ENCODE measurements at places on chromosomes 12 and 14.
A peak's percentile ranks its signal among the peaks of the same experiment; 100 is the strongest.

- no peak for DNase-seq
Observed at GRCh38 chr14:101895256-101895655, 69.1 kb upstream of the DYNC1H1 start.

DNA sequence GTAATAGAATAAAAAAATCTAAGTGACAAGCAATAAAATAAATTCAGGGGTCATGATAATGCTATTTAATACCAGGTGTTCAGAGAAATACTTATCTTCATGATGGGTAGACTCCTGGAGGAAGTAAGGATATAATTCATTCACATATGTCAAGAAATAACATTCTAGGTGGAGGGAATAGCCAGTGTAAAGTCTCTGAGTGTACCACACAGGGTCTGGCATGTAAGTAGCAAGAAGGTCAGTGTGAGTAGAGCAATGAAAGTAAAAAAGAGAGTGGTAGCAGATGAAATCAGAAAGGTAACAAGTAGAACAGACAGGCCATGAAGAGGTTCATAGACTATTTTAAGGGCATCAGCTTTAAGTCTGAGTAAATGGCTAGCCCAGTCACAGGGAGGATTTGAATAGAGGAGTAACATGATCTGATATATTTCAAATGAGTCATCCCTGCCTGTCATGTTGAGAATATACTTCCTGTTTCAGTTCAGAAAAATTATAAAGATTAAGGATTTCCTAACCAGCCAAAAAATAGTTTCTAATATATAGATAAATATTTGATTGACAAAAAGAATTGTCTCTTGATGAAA is 519.9 kb downstream of the C12orf50 start:
- no peak for DNase-seq

GRCh38 chr14:90986510-90986909 is 73.9 kb downstream of the RPS6KA5 start:
- DNase-seq: no peak

GRCh38 chr14:23020143-23021128 is 10.5 kb upstream of the C14orf93 start:
- DNase-seq: no peak

DNA sequence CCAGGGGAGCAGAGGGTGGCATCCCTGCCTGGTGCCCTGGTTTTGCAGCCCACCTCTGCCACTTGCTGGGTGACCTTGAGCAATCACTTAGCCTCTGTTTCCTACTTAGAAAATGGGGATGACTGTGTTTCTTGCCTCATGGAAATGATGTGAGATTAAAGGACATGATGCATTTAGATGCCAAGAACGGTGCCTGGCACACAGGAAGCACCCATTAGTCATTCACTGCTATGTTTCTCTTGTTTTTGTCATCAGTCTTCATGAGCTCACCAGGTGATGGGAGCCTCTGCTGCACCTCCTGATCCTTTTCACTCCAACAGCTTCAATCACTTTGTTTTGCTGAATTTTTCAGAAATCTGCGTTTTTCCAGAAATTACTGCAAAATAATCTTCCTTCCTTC is 23.6 kb upstream of the ATF1 start:
- DNase-seq: no peak

GRCh38 chr12:82942521-82942920 is 255.8 kb downstream of the TMTC2 start:
- no peak for DNase-seq

- no peak for DNase-seq
Observed at GRCh38 chr12:111443586-111443985, 37.9 kb downstream of the SH2B3 start.

DNA sequence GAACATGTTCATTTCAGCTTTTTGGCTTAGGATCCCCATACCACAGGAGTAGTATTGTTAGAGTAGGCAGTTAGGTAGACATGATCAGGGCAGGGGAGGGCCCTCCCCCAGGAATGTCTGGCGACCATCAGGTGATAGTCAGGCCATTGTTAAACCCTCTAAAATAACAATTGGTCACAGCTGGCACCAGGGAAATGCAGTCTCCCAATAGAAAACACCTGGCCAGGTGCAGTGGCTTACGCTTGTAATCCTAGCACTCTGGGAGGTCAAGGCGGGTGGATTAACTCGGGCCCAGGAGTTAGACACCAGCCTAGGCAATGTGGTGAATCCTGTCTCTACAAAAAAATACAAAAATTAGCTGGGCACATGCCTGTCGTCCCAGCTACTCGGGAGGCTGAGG is 187.1 kb downstream of the MON2 start:
- no peak for DNase-seq

- no peak for DNase-seq
Observed at GRCh38 chr14:55294603-55295002, 23.4 kb downstream of the FBXO34 start.

DNA sequence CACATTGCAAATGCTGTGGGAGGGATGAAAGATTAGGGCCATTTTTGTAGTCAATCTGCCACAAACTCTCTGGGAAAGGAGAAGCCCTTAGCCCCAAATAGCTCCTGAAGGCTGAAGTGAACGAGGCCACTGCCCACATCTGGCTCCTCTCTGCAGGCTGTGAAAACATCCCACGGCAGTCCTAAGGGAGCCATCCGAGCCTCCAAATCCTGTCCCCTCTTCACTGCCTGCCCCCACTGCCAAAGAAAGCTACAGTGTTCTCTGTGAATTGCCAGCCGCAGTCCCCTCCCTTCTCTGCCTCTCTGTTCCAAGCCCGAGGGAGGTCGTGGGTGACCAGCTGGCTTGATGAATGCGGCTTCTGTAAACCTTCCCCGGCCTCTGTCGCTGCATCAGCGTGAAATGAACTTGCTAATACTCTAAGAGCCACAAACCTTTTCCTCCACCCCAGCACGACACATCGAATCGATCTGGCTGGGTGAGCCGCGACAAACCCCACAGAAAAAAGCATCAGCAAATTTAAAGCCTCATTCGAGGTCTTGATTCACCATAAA is 180.7 kb upstream of the NRXN3 start:
- DNase-seq: no peak

DNA sequence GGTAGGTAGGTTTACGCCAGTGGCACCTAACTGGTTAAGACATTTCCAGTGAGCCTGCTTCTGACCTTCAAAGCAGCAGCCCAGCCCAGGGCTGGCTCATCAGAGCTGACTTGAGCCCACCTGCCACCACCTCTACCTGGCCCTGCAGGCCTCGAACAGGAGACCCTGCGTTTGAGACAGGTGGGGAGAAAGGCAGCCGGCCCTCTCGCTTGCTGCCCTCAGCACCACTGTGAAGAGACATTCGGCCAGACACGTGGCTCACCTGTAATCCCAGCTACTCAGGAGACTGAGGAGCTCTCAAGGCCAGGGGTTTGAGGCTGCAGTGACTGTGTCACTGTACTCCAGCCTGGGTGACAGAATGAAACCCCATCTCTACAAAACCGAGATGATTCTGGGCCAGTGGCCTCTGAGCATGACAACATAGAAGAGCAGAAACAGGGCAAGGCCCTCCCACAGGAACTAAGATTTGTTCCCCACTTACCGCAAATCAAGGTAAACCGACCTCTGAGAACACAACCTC is 74.2 kb downstream of the TESC start:
- no peak for DNase-seq

GRCh38 chr12:27652174-27652763 is 44.0 kb upstream of the REP15 start:
- peak; percentile 8 for DNase-seq

DNA sequence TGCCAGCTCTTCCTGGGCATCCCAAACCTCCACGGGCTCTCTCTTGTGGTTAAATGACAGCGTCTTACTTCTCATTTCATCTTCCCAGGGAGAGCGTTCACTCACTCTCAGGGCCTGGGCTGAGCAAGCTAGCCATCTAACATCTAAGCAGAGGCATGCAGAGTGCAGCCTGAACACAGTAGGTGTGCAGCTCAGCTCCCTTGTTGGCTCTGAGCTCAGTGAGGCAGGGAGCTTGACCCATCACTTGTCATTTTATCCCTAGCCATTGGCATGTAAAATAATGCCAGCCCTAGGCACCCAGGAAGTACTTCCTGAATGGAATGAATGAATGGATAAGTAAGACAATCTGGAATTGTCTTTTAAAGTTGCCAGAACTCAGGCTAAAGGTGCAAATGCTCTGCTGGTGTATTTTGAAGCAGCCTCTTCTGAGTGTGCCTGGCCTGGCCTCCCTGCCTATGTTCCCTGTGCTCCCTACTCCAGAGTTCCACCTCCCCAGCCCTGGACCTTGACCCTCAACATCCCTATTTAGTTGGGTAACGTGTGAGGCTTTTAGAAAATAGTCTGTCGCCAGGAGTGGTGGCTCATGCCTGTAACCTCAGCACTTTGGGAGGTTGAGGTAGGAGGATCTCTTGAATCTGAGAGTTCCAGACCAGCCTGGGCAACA is 9.5 kb upstream of the MEG3 start:
- no peak for DNase-seq

DNA sequence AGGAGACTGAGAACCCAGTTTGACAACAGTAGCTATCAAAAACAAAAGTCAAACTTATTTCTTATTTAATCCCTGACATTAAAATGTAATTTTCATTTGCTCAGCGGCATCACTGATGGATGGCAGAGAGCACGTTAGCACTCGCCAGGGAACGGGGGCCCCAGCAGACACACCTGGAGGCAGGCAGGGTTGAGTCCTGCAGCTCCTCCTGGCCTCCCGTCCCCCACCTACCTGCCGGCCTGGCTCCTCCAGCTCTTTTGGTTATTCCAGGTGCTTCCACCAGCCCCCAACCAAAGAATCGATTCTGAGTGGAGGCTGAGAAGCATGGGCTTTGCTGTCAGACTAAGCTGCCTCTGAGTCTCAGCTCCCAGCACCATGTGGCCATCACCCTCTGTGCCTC is 113.6 kb downstream of the PHETA1 start:
- no peak for DNase-seq

GRCh38 chr12:117792877-117793424 is 175.8 kb downstream of the KSR2 start:
- DNase-seq: no peak

DNA sequence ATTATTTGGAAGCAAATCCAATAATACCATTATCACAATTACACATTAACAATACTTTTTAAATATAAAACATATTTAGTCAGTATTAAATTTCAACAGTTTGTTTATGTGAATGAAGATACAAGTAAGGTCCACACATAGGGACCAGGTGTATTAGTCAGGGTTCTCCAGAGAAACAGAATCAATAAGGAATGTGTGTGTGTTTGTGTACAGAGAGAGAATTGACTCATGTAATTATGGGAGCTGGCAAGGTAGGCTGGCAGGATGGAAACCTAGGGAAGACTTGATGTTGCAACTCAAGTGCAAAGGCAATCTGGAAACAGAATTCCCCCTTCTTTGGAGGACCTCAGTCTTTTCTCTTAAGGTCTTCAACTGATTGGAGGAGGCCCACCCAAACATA is 123.2 kb upstream of the OTX2 start:
- DNase-seq: no peak

- DNase-seq: no peak
Observed at GRCh38 chr12:21934173-21934572, 7.1 kb downstream of the ABCC9 start.

- no peak for DNase-seq
Observed at GRCh38 chr14:77025744-77026165, 2.8 kb downstream of the IRF2BPL start.

- no peak for DNase-seq
Observed at GRCh38 chr12:119594399-119594730, 791 bp downstream of the TMEM233 start.

GRCh38 chr14:97978341-97978740 is 1181.2 kb downstream of the VRK1 start:
- DNase-seq: peak; percentile 75

DNA sequence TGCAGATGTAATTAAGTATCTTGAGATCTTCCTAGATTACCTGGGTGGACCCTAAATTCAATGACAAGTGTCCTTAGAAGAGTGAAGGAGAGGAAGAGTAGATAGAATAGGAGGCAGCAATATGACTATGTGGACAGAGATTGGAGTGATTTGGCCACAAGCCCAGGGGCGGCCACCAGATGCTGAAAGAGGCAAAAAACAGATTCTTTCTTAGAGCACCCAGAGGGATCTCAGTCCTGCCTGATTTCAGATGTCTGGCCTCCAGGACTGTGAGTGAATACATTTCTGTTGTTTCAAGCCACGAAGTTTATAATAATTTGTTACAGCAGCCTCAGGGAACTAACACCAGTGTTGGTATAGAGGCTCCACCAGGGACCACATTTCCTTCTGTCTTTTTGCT is 67.3 kb downstream of the DACT1 start:
- no peak for DNase-seq

DNA sequence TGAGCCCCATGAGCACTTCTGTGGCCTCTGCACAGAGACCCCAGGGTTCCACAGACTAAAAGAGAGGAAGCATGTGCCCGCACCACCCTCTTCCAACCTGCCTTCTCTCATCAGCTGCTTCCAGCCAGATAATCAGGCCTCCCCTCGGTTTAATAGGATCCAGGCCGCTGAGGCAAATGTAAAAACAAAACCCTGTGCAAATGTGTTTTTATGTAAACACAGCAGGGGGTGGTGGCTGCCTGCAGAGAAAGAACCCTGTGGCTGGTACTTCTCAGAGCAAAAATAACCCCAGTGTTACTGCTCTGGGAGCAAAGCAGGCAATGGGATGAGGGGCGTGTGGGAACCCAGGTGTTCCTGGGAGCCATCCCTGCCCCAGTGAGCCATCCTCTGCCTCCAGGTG is 46.2 kb downstream of the WSCD2 start:
- DNase-seq: no peak

- DNase-seq: no peak
Observed at GRCh38 chr14:105014032-105014431, 6.9 kb downstream of the CDCA4 start.

- no peak for DNase-seq
Observed at GRCh38 chr12:101743724-101744472, 4.6 kb upstream of the SYCP3 start.

GRCh38 chr14:52700701-52701172 is 5.4 kb upstream of the ERO1A start:
- no peak for DNase-seq

DNA sequence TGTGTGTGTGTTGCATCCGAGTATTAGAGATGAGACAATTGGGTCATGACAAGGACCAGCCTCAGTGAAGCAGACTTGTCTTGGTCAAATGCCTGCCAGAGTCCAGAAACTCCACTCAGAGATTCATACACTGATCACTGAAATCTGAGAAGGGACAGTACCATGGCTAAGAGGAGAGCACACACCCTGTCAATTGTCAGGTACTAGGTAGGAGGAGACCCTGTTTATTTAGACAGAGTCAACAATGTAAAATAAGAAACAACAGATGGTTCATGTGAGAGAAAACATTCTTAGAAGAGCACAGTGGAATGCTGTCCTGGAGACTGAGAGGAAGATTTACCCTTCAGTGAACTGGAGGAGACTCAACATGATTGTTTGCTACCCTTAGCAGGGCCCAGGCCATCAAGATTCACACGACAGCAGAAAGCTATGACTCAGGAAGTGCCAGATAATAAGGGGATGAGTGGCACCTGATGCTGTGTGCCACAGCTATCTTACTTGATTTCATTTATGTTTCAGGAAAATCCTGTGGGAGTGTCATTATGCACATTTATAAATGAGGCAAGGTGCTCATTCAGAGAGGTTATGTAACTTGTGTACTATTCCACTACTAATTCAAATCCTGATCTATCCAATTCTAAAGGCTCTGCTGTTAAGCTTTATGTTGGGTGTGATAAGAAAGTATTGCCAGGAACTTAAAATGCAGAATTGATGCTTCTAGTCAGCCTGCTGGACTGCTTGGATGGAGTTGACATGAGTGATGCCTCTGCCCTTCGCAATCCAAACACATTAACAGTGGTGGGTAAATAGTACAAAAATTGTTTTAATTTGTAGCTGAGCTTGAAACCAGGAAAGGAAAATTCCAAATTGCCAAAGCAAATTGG is 136.6 kb upstream of the NEDD1 start:
- DNase-seq: no peak

- no peak for DNase-seq
Observed at GRCh38 chr12:108390495-108391203, 51.5 kb upstream of the CMKLR1 start.

- DNase-seq: no peak
Observed at GRCh38 chr12:4975574-4975973, 65.9 kb downstream of the KCNA1 start.

Data from stimulated activated CD4-positive, alpha-beta T cell treated with anti-CD3 and anti-CD28 coated beads, Interleukin-1b, Interleukin-23, amount 100 ng/mL, for 24 hours (primary cell).